NCI-H2171 treated with DMSO at 0.1 percent for 48 hours (cell line): ENCODE measurements at places on chromosomes 1 and 21.

DNA sequence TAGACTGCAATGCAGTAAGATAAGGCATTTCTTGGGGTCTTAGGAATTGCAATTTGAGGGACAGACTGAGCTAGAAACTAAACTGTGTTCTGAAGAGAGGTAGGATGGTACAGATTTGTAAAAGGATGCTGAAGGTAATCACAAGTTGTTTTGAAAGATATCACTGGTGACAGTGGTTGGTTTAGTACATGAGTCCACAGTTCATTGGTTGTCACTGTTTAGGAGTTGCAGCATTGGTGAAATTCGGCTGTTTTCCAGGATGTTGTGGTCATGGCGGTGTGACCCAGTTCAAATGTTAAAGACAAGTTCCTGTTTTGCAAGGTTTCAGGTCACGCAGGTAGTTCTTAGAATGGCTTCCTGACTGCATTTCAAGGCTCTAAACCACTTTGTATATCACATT is 292.8 kb upstream of the B3GALT2 start:
- no peak for DNase-seq

DNA sequence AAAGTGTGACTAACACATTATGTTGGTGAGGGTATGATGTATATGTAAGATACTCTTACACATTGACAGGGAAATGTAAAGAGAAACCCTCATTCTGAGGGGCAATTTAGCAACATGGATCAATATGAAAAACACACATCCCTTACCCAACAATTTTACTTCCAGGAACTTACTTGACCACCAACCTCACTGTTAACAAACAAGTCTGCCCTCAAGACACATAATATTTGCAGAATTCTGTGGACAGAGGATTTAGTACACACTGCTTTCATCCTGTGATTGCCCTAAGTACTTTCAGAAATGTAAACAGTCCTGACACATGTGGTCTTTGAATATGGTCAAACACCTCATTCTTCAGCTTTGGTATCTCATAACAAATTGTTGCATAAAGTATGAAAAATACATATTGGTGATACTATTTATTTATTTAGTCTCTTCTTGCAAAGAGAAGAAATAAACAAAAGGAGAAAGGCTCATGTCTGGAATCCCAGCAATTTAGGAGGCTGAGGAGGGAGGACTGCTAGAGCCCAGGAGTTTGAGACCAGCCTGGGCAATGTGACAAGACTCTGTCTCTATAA is 6.9 kb downstream of the USP48 start:
- no peak for DNase-seq

DNA sequence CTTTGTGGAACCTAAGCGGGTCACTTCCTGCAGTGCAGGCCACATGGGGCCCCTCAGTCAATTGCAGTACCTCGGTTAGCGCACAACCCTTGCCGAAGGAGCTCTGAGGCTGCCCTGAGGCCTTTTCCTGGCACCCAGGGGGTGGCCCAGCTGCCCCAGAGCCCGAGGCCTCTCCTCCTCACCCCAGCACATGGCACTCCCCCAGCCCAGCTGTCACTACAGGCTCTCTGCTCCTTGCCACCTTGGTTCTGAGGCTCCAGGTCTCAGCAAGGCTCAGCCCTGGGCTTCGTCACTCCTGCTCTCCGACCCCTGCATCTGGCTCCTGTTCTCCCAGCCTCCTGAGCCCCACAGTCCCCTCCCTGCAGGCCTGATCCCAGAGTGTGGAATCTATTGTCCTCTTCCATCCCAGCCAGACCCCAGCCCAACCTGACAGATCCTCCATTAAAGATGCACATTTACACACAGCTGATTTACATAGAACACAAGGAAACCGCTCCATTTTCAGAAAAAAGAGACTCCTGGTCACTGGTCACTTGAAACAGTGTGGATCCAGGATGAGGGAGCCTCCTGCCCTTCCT is 192.8 kb upstream of the POU3F1 start:
- no peak for DNase-seq

DNA sequence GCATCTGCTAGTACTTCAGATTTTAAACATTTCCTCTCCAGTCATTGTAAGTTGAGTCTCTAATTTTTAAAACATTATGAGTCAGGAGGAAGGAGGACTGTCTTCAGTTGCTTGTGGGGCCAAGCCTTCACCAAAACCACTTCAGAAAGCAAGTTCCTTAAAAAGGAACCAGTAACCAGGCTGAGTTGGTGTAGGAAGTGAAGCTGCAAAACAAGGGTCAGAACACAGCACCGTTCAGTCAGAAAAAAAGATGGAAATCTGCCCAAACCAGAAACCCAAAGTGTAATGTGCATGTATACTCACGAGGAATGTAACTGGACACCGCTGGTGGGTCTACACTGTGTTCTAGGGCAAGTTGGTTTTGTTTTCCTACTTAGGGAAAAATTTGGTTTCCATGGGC is 402.1 kb downstream of the SETD4 start:
- no peak for DNase-seq

- DNase-seq, result no peak
Observed at GRCh38 chr1:37858931-37859506, 373 bp downstream of the MTF1 start.

GRCh38 chr1:115781851-115782250 is 13.3 kb upstream of the CASQ2 start:
- no peak for DNase-seq

DNA sequence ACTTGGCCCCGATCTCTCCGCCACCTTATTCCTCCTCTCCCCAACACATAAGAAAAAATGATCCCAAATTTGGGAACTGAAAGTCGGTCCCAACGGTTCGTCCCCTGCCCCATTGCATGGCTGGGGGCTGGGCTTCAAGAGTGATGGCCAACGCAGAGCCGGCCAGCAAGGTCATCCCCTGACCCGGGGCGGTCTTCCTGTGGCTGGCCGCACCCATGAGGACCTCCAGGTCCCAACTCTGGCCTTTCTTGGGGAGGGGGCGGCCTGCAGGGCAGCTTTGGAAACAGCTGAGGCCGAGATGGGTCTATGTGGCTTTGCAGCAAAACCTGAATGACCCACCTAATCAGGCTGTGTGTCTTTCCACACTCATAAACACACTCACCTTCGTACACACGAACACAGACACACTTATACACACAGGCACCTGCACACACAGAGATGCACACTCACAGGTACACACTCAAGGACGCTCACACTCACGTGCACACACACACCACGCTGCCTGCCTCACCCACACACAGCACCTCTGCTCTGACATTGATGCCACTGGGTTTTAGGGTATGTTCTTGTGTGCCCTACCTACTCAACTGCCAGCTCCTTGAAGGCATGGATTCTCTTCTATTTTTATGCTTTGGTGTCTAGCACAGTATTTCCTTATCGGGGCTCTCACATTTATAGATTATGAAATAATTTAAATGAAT is 562 bp downstream of the DYNLT5 start:
- DNase-seq, result no peak

DNA sequence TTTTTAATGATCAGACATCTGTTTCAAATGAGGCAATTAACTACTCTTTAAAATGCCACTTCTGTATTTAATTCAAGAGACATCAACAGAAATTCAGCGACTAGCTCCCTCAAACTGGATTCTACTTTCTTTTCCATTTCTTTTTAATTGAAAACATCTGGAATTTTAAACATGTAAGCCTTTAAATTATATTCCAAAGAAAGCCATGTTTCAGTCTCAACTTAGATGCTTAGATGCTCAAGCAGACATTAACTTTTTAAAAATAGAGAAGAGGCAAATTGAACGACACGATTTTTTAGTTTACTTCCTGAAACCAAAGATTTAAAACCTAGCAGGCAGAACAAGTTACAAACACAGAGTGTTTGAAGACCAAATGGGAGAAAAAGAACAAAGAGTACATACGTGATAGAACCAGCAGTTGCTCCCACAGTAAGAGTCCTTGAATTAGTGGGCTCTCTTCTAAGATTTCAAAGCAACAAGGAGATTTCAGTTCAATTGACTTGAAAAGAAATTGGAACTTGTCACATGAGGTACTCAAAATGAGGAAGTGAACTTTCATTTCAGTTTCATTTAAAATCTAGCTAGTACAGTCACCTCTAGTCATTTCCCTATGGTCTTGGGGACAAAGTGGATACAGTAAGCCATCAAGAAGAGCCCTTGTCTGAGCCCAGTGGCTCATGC is at the start of gene CTSS:
TSS of gene CTSS (minus strand) at position 483 of the 681 bp plus-strand sequence. CDS start 1,015 bp downstream, outside the sequence.
- DNase-seq, result no peak

DNA sequence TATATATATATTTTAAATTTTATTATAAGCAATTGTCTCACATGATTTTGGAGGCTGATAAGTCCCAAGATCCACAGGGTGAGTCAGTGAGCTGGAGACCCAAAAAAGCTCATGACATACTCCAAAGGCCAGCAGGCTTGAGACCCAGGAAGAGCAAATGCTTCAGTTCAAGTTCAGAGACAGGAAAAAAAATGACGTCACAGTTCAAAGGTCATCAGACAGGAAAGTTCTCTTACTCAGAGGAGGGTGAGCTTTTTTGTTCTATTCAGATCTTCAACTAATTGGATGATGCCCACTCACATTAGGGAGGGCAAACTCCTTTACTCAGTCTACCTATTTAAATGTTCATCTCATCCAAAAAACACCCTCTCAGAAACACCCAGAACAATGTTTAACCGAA is 18.2 kb downstream of the RXRG start:
- no peak for DNase-seq
